ENCODE measurements at places on chromosomes 4 and X.

GRCh38 chr4:74189331-74190043 lies 31.6 kb downstream of the MTHFD2L start:
- DNase-seq = no peak

GRCh38 chrX:69362856-69363255 lies 141.3 kb upstream of the NALF2 start:
- DNase-seq = no peak

DNA sequence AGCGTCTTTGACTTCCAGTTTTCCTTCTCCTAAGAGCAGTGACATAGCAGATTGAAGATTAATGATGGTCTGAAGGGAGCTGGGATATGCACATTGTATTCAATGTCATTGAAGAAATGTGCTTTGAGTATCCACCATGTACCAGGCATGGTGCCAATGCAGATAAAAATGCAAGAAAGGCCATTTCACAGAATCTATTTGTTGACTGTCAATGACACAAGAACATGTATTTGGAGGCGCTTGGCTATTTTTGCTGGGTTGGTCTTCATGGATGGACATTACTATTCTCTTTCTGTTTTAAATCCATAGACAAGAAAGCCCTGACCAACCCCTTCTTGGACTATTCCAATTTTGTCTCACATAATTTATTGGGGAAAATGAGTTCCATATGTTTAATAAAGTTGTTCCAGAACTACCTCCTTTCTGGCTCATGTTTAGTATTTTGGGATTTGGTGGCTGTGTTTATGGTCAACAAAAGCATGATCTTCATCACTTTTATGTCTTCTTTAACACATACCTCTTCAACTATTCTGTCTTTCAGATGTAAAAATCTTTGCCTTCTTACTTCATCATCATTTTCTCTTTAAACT lies 174.5 kb downstream of the CPE start:
- no peak for DNase-seq

DNA sequence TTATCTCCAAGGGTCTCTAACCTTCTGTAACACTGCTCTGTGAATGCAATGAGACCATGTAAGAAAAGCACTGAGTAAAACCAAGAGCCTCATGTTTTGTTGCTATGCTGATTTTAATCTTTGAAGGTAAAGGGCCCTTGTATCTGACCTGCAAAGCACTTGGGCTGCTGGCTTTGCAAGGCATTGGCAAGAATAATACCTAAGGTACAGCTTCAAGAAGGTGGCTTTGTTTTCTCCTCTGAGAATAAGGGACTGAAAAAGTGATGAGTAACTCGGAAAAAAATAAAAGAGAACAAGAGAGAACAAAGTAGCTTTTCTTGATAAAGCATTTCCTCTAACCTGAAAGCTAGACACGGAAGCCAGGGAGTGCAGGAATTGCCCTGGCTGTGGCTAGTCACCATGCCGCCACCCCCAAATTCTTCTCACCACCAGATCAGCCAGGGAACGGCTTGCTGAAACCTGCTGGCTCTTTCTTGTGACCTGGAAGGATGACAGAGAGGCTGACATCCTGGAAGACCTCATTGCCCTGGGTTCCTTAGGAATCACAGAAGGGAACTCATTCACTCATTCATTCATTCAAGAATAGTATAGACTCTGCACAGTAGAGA lies 41.8 kb upstream of the HS3ST1 start:
- DNase-seq = no peak

- no peak for DNase-seq
These were observed 43.3 kb downstream of the NYX start for GRCh38 chrX:41490446-41490845.

- DNase-seq = no peak
These were observed 922.1 kb upstream of the SLIT2 start for GRCh38 chr4:19329631-19330030.

- no peak for DNase-seq
These were observed 37.0 kb upstream of the ATP6AP2 start for GRCh38 chrX:40543661-40544328.

GRCh38 chr4:8192748-8193738 lies 6.0 kb upstream of the SH3TC1 start:
- no peak for DNase-seq

GRCh38 chrX:40439625-40440532 lies 140.9 kb upstream of the ATP6AP2 start:
- DNase-seq = no peak

DNA sequence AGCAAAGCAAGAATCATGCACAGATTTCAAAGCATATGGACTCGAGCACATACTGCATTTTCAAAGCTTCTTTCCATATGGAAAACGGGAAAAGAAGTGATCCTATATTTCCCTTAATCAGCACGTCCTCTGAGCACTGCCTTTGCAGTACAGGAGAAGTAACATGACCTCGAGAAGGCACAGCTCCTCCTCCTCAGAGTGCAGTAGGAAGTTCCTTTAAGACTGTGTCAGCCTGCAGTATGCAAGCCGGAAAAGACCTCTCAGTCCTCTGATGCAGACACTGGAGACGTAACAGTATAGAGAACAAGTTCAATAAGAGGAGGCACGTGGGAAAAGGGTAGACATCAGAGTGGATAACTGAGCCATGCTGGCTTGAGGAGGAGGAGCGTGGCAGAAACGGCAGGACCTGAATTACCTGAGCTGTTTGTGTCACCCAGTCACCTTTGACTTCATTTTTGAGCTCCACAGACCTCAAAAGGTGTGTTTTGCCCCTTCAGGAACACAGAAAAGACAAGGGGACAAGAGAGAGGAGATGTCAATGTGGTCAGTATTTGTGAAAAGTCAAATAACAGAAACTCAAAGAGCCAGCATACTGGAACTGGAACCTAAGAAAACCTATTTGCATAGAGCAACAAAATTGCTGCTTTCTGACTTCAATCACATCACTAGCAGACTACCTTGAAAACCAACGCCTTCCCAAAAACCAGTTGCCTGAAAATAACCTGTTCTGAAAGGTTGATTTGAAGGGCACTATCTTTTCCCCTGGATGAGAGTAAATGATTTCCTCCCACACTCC lies 20.8 kb downstream of the IRF2 start:
- DNase-seq = no peak

- no peak for DNase-seq
These were observed 91.3 kb upstream of the NAP1L5 start for GRCh38 chr4:88788895-88789294.

- no peak for DNase-seq
These were observed 27.5 kb upstream of the MXD4 start for GRCh38 chr4:2289311-2289954.

GRCh38 chrX:20383477-20383876 lies 116.8 kb upstream of the RPS6KA3 start:
- no peak for DNase-seq

DNA sequence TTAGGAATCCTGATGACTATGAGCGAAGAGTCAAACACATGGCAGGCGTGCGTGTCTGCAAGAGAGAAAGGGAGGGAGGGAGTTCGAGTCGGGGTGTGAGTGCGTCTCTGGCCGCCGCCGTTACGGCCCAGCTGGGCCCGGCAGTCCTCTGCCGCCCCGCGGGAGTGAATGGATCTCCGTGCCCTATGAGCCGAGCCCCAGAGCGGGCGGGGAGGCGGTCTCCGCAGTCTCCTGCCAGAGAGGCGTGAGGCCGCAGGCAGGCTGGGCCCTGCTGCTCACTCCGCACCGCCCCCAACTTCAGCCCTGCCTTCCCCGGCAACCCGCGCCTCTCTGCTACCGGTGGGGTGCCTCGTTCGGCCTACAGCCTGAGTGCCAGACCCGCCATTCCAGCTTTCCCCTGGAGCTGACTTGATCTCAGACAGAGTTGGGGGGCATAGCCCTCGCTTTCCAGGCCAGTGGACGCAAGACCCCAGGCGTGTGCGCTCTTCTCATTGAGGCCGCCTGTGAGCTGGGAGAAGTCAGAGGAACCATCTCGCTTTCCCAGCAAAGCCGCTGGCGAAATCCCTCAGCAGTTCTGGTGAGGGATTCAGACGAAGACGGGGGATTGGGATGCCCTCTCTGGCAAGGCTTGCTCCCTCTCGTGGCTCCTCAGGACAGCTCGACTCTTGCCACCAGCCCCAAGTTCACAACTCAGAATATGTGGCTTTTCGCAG lies 1.4 kb downstream of the SLC16A2 start:
- no peak for DNase-seq

- DNase-seq = no peak
These were observed 113.4 kb downstream of the BCOR start for GRCh38 chrX:39984191-39984956.

- no peak for DNase-seq
These were observed 184.1 kb downstream of the MID1IP1 start for GRCh38 chrX:38985375-38985774.

- no peak for DNase-seq
These were observed 140.3 kb upstream of the PGRMC2 start for GRCh38 chr4:128427832-128428366.

DNA sequence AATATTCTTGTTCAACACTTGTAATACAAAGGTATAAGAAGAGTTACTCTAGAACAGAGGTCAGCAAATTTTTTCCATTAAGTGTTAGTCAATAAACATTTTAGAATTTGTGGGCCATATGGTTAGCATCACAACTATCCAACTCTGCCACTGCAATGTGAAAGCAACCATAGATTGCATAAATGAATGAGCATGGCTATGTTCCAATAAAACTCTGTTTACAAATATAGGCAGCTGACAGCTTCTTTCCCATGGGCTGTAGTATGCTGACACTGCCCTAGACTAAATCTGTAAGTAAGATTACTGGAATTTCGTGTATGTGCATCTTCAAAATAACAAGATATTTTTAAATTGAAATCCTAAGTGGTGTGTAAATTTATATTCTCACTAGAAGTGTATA lies 73.7 kb downstream of the GABRA2 start:
- no peak for DNase-seq

DNA sequence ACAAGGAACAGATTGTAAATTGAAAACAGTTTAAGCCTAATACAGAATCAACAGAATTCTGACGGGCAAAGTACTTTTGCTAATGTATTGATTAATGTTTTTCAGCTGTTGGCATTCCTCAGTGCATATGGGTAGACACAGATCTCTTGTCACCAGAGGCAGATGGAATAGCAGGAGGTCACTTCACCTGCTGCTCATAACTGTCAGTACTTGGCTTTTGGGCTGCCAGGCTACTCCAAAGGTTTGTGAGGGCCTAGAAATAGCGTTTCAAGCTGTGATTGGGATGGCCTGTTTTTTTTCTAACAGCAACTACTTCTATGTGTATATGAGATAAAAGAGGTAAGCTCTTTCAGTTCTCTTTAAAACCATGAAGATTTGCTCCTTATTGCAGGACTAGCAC lies 307.5 kb upstream of the ANXA10 start:
- DNase-seq = no peak

GRCh38 chrX:17527135-17527701 lies 152.2 kb downstream of the NHS start:
- no peak for DNase-seq

DNA sequence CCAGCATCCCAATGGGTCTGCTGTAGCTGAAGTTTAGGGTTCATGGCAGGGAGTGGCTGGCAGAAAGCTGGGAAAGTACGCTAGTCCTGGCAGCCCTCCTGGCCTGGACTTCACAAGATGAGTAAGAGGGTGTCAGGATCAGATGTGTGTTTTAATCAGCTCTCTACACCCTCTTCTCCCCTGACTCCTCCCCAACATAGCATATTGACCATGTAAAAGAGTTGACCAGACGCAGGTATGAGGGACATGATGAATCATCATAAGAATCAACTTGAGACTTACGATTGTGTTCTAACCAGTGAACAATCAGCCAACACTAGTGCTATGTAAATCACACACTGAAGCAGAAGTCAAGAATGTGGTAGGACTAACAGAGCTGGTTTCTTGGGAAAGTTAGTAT lies 5.3 kb downstream of the SOWAHB start:
- no peak for DNase-seq
